T-helper 9 cell (primary cell): ENCODE measurements at places on chromosomes 2 and 18.
A peak's percentile ranks its signal among the peaks of the same experiment; 100 is the strongest.

DNA sequence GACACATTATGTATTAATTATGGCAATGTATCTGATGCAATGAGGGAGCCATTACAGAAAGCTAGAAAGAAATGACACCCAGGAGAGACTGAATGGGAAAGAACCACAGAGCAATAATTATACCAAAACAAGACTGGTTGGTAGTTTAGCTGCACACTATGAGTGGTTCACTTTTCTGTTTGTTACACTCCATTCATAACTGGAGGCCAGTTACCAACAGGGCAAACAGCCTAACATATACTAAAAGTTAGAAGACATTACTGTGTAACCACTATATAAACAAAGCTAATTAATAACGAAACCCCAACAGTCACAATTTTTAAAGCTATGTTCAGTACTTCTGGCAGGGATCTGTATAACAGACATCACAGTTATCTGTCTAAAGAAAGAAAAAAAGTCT, 49.4 kb downstream of the NBAS start:
- DNase-seq: no peak

- no peak for DNase-seq
Observed at GRCh38 chr2:26114151-26114550, 58.7 kb upstream of the GAREM2 start.

- DNase-seq: peak; percentile 76
Observed at GRCh38 chr2:238231251-238231793, 8.5 kb downstream of the HES6 start.

DNA sequence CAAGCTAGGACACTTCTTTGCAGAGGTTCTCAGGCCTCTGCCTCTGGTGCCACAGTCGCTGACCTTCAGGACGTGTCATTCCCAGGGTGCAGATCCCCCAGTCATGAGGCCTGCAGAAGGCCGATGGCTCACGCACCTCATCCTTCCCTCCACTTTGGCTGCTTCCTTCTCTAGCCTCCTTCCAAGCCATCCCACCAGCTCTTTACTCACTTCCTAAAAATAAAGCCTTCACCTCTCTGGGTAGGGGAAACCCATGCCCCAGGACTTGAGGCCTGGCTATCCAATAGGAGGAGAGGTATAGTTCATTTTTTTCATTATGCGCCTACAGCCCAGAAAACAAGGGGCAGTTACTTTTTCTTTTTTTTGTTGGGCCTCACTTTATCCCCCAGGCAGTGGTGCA, 91.4 kb downstream of the B3GNT2 start:
- no peak for DNase-seq

- no peak for DNase-seq
Observed at GRCh38 chr18:21914739-21915319, 174.2 kb downstream of the MIB1 start.

- DNase-seq: no peak
Observed at GRCh38 chr18:40414155-40414754, 1540.8 kb upstream of the PIK3C3 start.

DNA sequence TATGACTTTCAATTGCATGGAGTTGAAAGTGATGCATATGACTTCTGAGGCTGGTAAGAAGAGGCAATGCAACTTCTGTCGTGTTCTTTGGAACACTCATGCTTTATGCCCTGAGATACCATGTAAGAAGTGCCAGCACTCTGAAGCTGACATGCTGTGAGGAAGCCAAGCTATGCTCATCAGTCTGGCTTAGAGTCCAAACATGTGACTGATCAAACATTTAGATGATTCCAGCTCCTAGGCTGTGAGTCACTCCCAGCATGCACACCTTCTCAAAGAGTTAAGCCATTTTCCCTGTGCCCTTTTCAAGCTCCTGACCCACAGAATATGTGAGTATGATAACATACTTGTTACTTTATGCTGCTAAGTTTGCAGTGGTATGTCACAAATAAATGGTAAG, 15.8 kb upstream of the VRK2 start:
- no peak for DNase-seq

GRCh38 chr2:66526180-66526579, 91.3 kb downstream of the MEIS1 start:
- no peak for DNase-seq

GRCh38 chr2:114237331-114237730, 205.1 kb upstream of the DPP10 start:
- DNase-seq: no peak

GRCh38 chr2:200943527-200944105, 19.8 kb downstream of the ORC2 start:
- no peak for DNase-seq
